ENCODE measurements at places on chromosomes 11 and 22.

GRCh38 chr11:128784059-128784804, 82.9 kb downstream of the KCNJ1 start:
- no peak for DNase-seq

- DNase-seq: peak; percentile 32
These were observed 7.1 kb downstream of the LRRC32 start for GRCh38 chr11:76663486-76663810.

DNA sequence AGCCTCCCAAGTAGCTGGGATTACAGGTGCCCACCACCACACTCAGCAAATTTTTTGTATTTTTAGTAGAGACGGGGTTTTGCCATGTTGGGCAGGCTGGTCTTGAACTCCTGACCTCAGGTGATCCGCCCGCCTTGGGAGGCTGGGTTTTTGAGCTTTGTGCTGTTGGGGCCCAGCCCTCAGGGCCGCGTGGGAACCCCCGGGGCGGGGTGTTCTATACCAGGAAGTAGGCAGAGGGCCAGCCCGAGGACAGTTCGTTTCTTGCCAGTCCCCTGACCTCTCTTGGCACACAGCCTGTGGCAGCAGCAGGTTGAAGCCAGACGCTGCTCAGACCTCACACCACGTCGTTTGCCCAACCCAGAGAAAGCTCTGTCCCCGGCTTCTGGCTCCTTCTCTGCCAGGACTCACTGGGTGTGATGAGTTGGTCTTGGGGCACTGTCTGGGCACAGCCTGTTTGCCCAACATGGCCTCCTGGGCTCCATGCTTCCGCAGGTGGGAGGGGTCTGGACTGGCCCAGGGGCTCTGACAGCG, 24.9 kb upstream of the CHKA start:
- DNase-seq: peak; percentile 97

DNA sequence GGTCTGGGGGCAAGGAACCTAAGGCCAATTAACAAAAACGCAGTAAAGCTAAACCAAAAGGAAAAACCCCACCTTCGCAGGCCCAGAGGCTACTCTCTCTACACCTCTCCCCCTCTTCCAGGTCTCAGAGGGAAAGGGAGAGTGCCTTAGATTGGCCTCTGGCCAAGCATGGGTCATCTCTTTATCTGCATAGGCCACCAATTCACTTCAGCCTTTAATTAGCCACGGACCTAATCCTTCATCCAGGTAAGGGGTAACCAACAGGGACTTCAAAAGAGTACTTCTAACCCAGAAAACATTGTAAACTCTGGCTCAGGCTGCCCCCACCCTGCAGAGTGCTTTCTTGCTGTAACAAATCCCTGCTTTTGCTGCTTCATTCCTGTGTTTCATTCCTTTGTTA, 9.4 kb downstream of the VSTM5 start:
- no peak for DNase-seq

DNA sequence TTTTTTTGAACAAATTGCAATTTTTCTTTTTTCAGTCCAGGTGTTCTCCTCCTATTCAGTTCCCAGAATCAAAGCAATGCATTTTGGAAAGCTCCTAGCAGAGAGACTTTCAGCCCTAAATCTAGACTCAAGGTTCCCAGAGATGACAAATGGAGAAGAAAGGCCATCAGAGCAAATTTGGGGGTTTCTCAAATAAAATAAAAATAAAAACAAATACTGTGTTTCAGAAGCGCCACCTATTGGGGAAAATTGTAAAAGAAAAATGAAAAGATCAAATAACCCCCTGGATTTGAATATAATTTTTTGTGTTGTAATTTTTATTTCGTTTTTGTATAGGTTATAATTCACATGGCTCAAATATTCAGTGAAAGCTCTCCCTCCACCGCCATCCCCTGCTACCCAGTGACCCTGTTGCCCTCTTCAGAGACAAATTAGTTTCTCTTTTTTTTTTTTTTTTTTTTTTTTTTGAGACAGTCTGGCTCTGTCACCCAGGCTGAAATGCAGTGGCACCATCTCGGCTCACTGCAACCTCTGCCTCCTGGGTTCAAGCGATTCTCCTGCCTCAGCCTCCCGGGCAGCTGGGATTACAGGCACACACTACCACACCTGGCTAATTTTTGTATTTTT, 6.2 kb upstream of the UBE4A start:
- DNase-seq: no peak

DNA sequence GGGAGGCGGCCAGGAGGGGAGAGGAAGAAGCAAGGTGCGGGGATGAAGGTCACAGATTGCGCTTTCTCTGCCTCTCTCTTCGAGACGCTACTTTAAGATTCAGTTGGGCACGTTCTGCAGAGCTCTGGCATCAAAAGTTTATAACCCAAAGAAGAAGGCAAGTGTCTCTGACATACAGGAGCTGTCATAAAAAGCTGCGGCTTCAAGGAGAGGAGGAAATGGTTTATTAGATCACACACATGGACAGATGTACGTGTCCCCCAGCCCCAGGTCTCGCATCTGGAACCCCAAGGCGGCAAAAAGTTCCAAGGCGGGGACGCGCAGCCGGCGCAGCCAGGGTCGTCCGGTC, 589.0 kb downstream of the OPCML start:
- no peak for DNase-seq

- DNase-seq: no peak
These were observed 50.2 kb downstream of the APOL3 start for GRCh38 chr22:36110306-36110881.

- no peak for DNase-seq
These were observed 161.5 kb upstream of the BLID start for GRCh38 chr11:122277493-122277892.

- peak; percentile 50 for DNase-seq
These were observed 5.9 kb downstream of the ST3GAL4 start for GRCh38 chr11:126361400-126361799.

DNA sequence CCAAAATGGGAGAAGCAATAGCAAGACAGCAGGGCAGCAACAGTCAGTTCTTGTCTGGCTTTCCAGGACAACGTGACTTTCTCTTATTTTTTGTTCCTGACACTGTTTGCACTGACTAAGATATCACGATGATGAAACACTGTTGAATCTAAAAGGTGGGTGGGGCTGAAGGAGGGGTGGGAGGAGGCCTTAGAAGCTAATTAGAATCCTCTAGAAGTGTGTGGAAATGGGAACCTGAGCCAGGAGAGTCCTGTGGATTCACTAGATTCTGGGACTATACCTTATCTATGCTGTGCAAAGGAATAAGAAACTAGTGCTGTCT, 300.3 kb downstream of the ST3GAL4 start:
- DNase-seq: no peak

DNA sequence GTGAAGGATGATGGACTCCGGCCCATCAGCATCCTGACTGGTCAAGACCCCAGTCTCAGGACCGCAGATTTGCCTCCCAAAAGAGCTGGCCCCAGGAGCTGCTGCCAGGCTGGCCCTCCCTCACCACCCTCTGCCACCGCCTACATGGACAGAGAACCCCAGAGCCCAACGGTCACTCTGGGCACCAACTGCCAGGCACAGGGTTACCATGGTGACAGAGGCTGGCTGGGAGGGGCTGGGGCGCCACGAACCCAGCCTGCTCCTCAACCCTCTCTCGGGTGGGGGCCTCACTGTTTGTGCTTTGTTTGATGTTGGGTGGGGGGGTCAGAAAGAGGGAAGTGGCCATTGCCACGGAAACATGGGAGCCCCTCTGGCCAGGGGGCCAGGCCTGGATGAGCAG, 55.8 kb downstream of the ELFN2 start:
- DNase-seq: no peak

DNA sequence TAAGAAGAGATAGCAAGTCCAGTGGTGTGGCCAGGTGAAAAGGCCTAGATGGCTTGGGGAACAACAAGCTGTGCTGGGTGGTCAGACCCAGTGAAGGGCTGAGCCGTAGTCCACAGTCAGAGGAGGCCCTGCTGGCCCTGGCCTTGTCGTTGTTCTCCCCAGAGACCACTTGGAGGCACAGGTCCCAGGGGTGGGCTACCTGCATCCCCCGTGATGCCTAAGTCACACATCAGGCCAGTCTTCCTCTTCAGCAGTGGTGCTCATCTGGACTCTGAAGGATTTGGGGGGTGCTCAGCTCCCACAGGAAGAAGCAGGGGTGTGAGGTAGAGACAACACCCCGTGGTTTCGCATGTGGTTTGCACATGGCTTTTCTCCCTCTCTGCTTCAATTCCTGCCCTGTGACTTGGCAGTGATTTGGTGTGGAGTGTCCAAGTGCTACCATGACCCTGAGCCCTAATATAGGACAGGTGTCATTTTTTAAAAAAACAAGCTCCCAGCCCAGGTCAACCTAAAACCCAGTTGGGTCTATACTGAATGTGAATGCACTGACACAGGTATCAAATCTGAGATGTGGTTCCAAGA, 51.0 kb downstream of the ALX4 start:
- no peak for DNase-seq

GRCh38 chr22:50704510-50705218, 32.0 kb downstream of the SHANK3 start:
- DNase-seq: peak; percentile 68

- peak; percentile 58 for DNase-seq
These were observed 113.0 kb downstream of the KCNQ1OT1 start for GRCh38 chr11:2586793-2587131.

GRCh38 chr11:707817-708420, 1.9 kb downstream of the EPS8L2 start:
- no peak for DNase-seq

GRCh38 chr11:91947215-91947820, 277.3 kb upstream of the FAT3 start:
- no peak for DNase-seq

- no peak for DNase-seq
These were observed at the start of gene TNNT3 for GRCh38 chr11:1919391-1920127. TSS of gene TNNT3 (plus strand) at chr11:1919703. CDS start at chr11:1922875, 3,172 bp downstream.

DNA sequence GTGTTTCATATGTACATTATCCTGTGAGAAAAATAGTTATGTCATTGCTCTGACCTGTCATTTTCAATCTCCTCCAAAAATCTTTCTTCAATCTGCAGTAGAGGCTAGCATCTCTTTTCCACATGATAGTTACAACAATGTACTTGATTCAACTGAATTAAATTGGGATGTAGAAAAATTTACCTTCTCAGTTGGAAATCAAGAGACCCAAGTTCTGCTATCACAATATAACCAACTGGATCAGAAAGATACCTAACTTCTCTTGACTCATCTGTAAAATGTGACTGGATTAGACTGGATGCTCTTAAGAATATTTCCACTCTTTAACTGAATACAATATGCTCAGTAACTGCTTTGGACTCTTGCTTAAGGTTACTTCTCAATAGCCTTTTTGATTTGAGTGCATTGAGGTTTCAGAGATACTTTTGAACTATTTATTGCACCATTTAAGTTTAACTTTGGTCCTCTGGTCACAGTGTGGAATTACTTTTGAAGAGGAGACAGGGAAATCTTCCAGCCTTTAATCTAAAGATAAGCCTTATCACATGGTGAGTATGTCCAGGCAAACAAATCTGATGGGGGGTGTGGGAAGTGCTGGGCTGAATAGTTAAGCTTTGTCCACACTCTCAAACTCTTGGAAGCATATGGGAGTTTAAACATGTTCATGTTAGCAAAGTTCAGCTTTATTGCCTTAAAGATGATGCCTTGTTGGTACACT, 82.3 kb downstream of the YAP1 start:
- no peak for DNase-seq

- no peak for DNase-seq
These were observed 67.7 kb downstream of the IGLL5 start for GRCh38 chr22:22955276-22955798.

- no peak for DNase-seq
These were observed 102.7 kb downstream of the PHF21B start for GRCh38 chr22:44906999-44907644.

GRCh38 chr11:3049430-3050243, 7.6 kb downstream of the CARS1 start:
- DNase-seq: peak; percentile 77

- DNase-seq: no peak
These were observed 43.9 kb downstream of the GAB2 start for GRCh38 chr11:78373689-78374088.

All from upper lobe of right lung (tissue), 1 donor.